ENCODE measurements at places on chromosomes 5 and 9.

DNA sequence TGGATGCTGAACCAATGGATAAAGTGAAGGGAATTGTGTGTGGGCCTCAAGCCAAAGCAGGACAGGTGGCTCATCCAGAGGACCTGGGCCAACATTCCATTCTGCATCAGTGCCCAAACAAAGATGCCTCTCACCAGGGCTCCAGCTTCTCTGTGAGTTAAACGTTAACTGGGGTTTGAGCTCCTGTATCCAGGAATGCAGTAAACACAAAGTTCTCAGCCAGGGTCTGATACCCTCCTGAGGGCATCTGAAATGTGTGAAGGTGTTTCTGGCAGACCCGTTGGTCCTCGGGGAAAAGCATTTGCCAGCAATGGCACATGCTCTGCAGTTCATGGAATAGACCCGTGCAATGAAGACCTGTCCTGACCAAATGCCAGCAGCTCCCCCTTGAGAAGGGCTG, 33.9 kb upstream of the AOPEP start:
- peak; percentile 95 for DNase-seq

DNA sequence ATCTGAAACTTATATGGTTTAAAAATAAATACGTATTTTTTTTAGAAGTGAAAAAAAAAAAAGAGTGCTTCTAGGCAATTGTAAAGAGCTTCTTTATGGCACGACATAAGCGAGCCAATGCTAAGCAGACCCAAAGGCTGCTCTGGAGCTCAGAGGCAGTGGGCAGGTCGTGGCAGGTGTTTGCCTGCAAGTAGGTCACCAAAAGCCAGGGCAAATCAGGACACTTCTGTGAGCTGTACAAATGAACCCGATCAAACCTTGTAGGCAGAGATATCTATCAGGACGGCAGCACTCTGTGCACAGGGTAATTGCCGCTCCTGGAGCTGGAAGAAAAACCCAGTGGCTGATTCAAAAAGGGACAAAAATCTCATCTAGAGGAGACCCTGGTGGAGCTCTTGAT, 75.9 kb downstream of the IRX2 start:
- DNase-seq: no peak

DNA sequence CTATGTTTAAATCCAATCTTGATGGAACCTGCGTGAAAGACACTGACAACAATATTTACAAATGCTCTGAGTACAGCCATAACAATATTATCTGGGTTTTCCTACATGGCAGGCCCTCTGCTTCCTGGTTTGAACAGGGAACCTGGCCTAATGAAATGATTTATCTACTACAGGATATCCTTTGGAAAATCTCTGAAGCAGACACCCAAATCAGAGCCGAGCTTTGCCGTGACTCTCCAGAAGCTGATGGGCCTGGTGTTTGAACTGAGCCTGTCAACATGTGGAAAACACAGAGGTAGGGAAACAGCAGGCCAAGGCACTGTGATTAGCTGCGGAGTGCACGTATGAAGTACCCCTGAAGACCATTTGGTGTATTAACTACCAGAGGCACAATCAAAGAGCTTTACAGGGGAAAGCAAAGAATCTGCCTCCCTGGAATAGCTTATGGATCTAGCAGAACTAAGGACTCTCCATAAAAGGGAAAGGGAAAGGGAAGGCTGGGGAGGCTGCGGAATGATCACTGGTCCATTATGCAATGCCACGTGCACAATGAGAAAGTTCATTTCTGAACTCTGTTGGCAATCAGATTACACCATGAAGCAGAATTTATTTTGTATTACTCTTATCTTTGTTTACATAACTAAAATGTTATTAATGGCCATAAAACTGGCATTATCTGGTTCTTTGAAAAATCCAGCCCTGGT, 321.9 kb downstream of the EBF1 start:
- DNase-seq: no peak

DNA sequence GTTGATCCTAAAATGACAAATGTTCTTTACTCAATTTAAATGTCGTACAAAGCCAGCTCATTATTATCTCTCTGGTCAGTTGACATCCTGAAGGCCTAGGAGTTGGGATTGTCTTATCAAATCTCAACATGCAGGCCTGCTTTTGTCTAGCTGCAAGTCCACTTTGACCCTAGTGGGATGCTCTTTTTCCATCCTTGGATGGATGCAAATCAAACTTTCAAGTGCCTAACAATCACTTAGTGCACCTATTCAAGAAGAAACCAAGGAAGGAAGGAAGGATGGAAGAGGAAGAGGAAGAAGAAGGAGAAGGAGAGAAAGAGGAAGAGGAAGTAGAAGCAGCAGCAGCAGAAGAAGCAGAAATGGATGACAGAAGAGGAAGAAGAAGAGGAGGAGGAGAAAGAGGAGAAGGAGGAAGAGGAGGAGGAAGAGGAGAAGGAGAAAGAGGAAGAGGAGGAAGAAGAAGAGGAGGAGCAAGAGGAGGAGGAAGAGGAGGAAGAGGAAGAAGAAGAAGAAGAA, 109.6 kb downstream of the PIK3R1 start:
- DNase-seq: no peak

DNA sequence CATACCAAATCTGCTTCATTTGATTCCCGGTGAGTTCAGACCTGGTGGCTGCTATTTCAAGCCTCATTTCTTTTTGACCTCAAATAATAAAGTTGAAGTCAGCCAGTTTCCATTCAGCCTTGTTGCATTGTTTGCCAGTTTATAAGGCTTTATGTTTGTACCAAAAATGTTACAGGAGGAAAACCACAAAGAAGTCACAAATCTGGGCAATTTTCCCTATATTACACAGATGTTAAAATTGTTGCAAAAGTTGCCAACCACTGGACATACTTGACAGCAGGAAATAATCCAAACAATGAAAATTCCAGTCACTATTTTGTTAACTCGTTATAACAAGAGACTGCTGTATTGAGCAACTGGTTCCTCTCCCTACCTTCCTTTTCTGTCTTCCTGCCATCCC, 1325.0 kb upstream of the DMAC1 start:
- DNase-seq: no peak

DNA sequence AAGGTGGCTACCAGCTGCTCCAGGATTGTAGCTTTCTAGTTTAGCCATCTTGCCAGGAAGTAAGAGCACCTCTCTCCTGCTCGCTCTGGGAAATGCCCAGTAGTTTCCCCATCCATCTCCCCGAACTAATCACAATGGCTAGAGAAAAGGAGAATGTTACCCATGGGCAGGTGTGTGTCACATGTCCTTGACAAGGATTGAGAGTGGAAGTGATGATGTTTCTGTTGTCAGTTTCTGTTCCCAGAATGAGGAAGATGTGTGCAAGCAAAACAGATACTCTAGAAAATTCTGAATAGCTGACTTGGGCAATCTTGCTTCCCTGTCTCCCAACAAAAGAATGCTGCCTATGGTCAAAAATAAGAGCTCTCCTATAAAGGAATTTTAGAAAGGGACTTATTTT, 429.5 kb downstream of the EBF1 start:
- no peak for DNase-seq

Data from kidney glomerular epithelial cell (primary cell).